ENCODE measurements at places on chromosomes 4 and X.

DNA sequence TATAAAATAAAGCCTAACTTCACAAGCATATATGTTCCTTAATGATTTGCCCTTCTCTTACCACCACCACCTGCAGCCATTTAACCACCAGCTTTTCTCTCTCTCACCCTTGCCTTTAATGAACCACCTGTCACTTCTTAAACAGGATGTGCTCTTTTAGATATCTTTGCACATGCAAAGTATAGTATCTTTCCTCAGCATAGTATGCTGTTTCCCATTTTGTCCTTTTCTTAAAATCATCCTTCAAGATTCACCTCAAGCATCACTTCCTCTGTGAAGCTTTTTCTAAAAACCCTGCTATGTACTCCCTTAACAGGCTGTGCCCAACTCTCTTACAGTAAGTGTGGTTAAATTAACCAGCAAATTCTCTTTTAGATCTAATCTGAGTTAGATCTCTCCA lies 8.2 kb upstream of the CNOT6L start:
- no peak for DNase-seq

- DNase-seq = no peak
These were observed 12.1 kb upstream of the RUFY3 start for GRCh38 chr4:70709611-70710205.

- no peak for DNase-seq
These were observed 132.1 kb downstream of the SPRY1 start for GRCh38 chr4:123528501-123529277.

DNA sequence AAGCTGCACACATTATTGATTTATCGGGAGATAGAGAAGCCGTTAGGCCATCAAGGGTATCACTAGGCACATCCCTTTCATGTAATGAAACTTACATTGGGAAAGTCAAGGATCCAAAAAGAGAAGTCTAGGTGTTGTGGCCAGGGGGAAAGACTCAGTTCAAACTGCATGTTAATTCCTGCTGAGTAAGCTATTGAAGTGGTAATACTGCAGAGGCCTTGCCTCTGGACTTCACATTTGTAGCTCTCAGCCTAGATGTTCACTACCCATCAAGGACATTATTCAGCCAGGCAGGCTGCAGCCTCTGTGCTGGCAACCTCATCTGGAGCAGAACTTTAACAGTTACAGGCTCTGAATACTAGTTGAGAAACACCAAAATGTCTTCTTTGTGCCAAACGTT lies 2094.5 kb upstream of the AGA start:
- DNase-seq = no peak

DNA sequence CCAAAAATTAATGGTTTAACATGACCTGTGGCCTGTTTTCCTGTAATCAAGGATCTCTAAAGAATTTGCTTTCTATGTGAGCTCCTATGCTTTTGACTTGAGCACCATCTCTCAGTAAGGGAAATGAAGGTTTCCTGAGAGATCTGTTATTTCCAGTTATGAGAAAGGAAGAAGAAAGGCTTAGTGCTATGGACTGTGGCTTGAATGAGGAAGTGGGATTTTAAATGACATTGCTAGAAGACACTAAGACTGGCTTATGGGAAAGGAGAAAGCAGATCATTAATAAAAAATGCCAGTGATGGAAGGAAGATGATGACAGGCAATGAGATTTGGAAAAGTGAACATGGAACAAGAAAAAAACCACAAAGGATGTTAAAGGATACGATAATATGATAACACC lies 285.4 kb downstream of the OPHN1 start:
- DNase-seq = no peak

DNA sequence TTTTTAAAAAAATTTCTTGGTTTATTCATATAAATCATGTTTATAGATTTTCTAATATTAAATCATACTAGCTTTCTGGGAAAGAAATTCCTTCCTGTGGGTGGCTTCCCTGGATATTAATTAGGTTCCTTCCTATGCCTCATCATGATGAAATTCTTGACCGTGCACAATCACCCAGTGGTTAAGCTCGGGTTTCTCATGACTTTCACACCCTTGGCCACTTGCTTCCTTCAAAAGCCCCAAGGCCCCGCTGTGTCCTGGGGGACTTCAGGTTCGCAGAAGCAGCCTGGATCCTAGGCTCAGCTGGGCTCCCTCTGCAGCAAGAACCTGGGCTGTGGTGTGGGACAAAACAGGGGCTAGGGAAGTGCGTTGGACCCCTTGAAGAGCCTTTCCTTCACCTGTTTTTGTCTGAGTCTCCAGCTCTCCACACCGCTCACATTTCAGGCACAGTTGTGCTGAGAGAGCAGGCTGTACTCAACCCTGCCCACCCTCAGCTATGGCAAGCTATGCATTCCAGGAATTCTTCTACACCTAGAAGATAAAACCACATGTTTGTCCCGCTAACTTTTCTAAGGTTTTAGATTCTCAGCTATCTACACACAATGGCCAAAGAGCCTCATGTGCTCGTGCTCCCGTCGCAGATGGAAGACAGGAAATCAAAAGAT lies 48.9 kb upstream of the TMSB15B start:
- DNase-seq = no peak

GRCh38 chr4:11326021-11326420 lies 102.7 kb downstream of the HS3ST1 start:
- no peak for DNase-seq

- no peak for DNase-seq
These were observed 113.0 kb downstream of the ARX start for GRCh38 chrX:24902806-24903205.

- DNase-seq = no peak
These were observed 130.6 kb upstream of the PITX2 start for GRCh38 chr4:110753466-110753865.

- no peak for DNase-seq
These were observed 24.5 kb upstream of the SCD5 start for GRCh38 chr4:82823062-82823461.

DNA sequence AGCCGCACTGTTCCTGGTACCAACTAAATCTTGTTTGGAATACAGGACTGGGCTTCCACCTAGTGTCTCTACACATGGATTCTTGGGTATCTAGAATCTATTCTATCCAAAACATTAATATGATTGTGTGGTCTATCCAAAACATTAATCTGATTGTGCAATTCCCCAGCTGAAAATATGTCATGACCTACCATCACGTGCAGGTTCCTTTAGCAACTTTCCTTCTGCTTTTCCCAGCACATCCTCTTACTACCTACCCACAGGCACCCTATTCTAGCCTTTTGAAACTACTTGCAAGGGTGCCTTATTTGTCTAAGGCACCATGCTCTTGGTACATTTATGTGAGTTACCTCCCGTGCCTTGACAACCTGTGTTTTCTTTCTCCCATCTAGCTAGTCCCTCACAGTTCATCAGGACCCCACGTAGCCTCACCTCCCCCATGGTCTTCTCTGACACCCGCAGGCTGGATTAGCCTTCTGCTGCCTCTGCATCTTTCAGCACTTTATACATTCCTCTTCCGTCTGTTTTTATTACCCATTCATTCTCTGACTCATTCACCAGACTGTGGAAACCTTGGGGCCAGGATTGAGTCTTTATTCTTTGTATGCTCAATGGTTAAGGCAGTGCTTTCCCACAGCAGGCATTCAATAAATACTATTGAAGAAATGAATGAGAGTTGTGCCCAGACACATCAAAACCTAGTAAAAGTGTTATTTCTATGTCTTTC lies 88.8 kb upstream of the FAM9B start:
- no peak for DNase-seq

GRCh38 chr4:140724760-140725159 lies 31.4 kb downstream of the TBC1D9 start:
- DNase-seq = no peak

- no peak for DNase-seq
These were observed 93.2 kb downstream of the FAM13A start for GRCh38 chr4:88963817-88964216.

- DNase-seq = peak; percentile 71
These were observed 2.4 kb upstream of the NBDY start for GRCh38 chrX:56726605-56727004.

DNA sequence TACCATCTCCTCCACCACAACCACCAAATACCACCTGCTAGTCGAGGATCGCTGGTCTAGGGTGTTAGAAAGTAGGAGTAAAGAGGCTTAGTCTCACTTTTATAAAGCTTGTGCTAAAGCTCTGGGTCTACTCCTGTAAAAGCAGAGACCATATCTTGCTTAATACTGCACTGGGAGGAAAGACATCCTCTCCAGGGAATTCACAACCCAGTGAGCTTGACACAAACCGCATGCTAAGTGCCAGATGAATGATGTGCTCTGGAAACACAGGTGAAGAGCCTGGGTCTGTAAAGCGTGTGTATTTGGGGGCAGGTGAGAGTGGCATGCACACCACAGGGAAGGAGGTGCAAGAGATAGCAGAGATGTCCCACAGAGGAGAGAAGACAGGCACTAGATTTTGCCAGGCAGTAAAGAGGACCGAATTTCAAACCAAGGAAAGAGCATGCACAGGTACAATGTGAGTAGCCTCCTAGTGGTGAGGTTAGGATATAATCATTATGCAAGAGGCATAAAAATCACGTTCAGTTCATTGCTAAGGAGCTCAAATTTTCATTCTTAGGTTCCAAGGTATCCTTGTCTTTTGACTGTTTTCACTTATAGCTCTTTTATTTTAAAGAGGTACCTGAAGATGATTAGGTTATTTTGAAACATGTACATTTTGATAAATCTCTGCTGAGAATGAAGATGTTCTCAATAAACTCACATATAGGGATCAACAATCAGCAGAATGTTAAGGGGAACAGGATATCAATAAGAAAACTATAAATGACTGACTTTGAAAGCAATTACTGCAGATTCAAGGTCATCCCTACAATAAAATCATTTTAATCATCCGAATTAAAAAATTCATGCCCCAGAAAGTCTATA lies 20.7 kb downstream of the TAPT1 start:
- no peak for DNase-seq

DNA sequence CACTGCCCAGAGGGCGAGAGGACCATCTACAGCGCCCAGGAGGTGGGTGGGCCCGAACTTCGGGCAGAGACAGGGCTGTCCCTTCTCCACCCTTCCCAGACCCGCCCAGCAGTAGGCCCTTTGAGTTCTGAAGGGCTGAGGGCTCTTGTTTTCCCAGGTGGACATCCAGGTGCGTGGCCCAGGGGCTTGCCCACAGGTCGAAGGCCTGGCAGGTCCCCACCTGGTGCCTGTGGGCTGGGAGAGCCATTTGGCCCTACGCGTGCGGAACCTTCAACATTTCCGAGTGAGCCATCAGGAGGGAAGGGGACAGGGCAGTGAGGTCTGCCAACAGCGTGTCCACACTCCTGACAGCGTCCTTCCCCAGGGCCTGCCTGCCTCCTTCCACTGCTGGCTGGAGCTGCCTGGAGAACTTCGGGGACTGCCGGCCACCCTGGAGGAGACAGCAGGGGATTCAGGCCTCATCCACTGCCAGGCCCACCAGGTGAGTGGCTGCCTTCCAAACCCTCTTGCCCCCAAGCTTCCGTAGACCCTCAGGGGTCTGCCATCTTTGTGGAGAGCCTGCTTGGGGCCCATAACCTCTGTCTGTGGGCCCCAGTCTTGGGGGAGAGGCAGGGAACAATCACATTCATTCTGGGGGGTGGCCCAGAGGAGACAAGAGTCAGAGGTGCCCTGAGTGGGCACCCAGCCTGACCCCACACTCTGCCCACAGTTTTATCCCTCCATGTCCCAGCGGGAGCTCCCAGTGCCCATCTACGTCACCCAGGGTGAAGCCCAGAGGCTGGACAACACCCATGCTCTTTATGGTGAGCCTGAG lies 6.8 kb downstream of the PLXNB3 start:
- no peak for DNase-seq

All from pons (tissue), 1 donor.